ENCODE measurements at places on chromosomes 7 and 10. TPM values are rescaled to one million over a fixed set of nuclear protein-coding genes. Genes with fewer than 3 reads are reported as not detected.

Gene VWDE
- 2.3 TPM for total RNA-seq

Gene OR13A1
- total RNA-seq = not detected

Gene ZNF786
- total RNA-seq = 4.5 TPM

Gene NODAL
- total RNA-seq = not detected

Gene PRSS1
- not detected for total RNA-seq

Gene COBL
- not detected for total RNA-seq

Gene AKR1D1
- total RNA-seq = not detected

Gene TUBB8
- total RNA-seq = not detected

Gene ANKRD22
- 0.12 TPM for total RNA-seq

Gene DPCD
- 13.9 TPM for total RNA-seq

Gene MSMB
- not detected for total RNA-seq

Gene HOXA5
- total RNA-seq = not detected

Gene CRTAC1
- total RNA-seq = not detected

Gene TMEM229A
- not detected for total RNA-seq

Gene ASZ1
- not detected for total RNA-seq

Gene LRRC4
- 0.68 TPM for total RNA-seq

Gene PAPSS2
- 0.22 TPM for total RNA-seq

Gene TSPAN14
- total RNA-seq = 48.9 TPM

Gene ZNF25
- total RNA-seq = 8.8 TPM
